AG20443 (cell line): ENCODE measurements at places on chromosomes 1 and 21.
A peak's percentile ranks its signal among the peaks of the same experiment; 100 is the strongest.

- peak; percentile 76 for DNase-seq
Observed at GRCh38 chr1:211356723-211357407, 30.2 kb downstream of the TRAF5 start.

- DNase-seq, result no peak
Observed at GRCh38 chr1:204282761-204283221, 69.0 kb upstream of the GOLT1A start.

GRCh38 chr21:35833991-35834390 is 226.3 kb downstream of the SETD4 start:
- no peak for DNase-seq

GRCh38 chr1:201080135-201080534 is 32.1 kb downstream of the CACNA1S start:
- DNase-seq, result no peak

- no peak for DNase-seq
Observed at GRCh38 chr1:171610385-171610784, 11.7 kb upstream of the MYOCOS start.

GRCh38 chr1:111497592-111497991 is 5.8 kb downstream of the ADORA3 start:
- DNase-seq, result no peak

GRCh38 chr1:90621986-90622385 is 95.1 kb downstream of the BARHL2 start:
- no peak for DNase-seq

GRCh38 chr21:41316200-41317062 is at the start of gene FAM3B:
Gene FAM3B (plus strand): TSS chr21:41316801. CDS start chr21:41316880, 79 bp downstream.
- no peak for DNase-seq
